ENCODE measurements at places on chromosomes 7 and 10.
A peak's percentile ranks its signal among the peaks of the same experiment; 100 is the strongest.

- peak; percentile 82 for DNase-seq
Measured at GRCh38 chr10:118698421-118698820, 56.3 kb downstream of the CACUL1 start.

DNA sequence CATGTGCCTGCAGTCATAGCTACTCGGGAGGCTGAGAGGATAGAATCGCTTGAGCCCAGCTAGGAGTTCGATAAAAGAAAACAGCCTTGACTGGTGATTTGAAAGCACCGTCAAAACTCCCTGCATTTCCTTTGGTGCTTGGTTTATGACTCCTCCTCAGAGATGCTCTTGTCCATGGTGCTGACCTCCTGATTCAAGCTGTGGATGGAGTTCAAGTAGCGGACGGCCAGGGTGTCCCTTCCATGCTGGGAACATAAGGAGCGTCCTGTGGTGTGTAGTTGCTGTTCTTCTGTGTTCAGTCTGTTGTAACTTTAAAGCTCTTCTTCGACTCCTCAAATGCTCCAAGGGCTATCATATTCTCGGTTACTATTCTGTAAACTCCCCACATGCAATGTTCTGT, 382.5 kb upstream of the KIAA1217 start:
- DNase-seq: no peak

DNA sequence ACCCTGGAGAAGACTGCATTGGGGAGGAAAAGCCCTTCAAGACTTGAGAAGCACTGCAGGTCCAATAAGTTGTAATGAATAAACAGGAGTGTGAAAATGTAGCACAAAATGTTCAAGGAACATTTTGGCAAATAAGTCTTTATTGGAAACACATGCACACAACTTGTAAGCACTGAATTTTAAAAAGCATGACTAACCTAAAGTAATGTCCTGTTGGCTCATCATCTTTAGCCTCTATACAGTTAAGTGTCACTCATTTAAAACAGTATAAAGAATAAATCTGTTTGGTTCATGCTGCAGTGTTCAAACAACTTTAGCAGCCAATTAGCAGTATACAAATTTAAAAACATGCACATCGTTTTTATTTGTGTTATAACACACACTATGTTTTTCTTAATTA, 108.6 kb downstream of the CDK6 start:
- no peak for DNase-seq

GRCh38 chr10:90816466-90816865, 41.4 kb downstream of the HTR7 start:
- DNase-seq: no peak

- no peak for DNase-seq
Measured at GRCh38 chr10:102650655-102651454, 6.6 kb downstream of the TRIM8 start.

GRCh38 chr7:1755783-1756625, 85.9 kb downstream of the ELFN1 start:
- DNase-seq: no peak

GRCh38 chr7:22184549-22185199, 172.3 kb downstream of the RAPGEF5 start:
- DNase-seq: no peak

- no peak for DNase-seq
Measured at GRCh38 chr7:41861642-41862041, 158.8 kb upstream of the INHBA start.

DNA sequence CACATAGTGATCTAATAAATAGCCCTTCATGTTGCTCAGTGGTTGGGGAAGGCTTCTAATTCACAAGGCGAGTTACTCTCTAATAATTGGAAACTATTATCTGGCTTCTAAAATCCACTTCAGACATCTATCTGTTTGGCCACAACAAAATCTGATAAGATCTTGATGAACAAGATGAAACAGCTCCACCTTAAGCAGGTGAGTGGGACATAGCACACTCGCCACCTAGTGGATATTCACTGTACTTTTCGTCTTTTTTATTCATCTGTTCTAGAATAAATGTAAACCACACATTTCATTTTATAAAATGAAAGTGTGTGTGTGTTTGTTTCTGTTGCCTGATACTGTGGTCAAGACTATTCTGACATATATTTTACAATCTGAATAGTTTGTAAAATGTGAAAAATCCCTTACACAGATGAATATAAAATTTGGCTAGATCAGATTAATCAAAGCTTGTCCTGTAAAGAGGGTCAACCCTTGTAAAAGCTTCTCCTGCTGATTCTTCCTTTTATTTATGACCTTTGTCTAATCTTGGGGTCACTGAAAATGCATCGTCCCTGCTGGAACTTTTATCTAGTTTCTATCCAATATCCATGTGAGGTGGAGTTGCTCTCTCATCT, 26.5 kb upstream of the CNTNAP2 start:
- DNase-seq: no peak

GRCh38 chr10:128040096-128040495, 86.1 kb downstream of the MKI67 start:
- DNase-seq: no peak

GRCh38 chr10:126476246-126476645, 88.0 kb upstream of the ADAM12 start:
- DNase-seq: no peak

- DNase-seq: no peak
Measured at GRCh38 chr7:132221356-132221755, 354.9 kb downstream of the PLXNA4 start.

GRCh38 chr7:97858221-97858620, 14.0 kb downstream of the ASNS start:
- no peak for DNase-seq

DNA sequence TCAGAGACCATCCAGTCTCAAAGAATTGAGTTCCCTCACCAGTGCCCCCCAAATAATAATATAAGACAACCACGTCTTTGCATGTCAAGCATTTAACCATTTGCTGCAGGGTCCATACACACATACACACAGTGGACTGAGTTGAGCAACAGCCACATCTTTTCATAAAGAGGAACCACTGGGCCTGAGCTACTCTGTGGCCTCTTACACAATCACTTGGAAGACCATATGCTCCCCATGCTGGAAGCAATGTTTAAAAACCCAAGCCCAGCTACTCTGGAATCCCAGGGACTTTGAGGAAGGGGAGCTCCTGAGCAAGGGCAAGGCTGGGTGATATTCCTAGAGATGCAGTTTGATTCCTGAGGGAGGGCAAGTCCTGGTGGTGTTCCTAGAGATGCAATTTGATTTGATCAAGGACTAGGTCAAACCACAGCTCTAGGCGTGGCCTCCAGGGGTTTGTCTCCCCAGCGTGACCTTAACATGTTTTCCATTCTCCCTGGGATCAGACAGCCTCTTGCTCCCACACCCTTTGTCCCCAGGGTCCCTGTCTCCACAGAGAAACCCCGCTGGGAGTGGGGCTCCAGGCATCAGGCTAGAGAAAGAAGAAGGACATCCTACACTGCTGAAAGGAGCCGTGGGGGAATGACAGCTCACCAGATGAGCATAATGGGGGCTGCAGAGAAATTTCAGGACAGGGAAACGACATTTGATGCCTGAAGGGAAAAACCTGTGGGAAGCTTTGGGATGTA, 376.2 kb upstream of the MGMT start:
- no peak for DNase-seq

DNA sequence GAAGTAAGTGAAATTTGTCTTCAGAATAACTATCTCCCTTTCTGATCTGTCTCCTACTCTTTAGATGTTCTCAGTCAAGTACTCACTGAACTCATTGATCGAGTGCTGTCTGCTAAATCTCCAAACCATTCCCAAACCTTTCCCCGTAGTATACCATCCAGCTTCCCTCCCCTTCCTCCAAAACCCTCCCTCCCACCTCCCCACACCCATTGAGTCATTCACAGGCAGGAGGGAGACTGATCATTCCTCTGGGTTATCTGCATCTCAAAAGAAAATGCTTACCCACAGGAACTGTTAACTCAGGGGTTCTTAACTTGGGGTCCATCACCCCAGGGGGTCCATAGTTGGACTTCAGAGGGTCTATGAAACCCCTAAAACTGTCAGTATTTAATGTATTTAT, 37.4 kb downstream of the GOT1 start:
- no peak for DNase-seq

- no peak for DNase-seq
Measured at GRCh38 chr7:89232-90019, 102.9 kb upstream of the FAM20C start.

DNA sequence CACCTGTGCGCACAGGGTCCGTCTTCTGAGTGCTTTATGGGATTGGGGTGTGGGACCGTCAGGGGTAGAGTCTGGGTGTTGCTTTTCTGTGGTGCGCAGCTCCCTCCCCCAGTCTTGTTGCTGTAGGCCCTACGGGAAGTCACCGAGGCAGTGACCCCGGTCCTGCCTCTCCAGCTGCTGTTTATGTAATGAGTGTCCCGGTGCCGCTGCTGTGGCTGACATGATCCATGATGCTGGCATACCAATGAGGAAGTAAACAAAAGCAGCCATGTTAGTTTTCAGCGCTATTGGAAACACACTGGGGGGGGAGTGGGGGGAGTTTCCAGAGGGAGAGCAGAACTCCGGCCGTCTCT, 1.1 kb downstream of the TRIM8 start:
- peak; percentile 22 for DNase-seq

GRCh38 chr10:29860166-29860565, 199.2 kb downstream of the JCAD start:
- no peak for DNase-seq

- DNase-seq: no peak
Measured at GRCh38 chr7:151847681-151848081, 29.2 kb downstream of the PRKAG2 start.

DNA sequence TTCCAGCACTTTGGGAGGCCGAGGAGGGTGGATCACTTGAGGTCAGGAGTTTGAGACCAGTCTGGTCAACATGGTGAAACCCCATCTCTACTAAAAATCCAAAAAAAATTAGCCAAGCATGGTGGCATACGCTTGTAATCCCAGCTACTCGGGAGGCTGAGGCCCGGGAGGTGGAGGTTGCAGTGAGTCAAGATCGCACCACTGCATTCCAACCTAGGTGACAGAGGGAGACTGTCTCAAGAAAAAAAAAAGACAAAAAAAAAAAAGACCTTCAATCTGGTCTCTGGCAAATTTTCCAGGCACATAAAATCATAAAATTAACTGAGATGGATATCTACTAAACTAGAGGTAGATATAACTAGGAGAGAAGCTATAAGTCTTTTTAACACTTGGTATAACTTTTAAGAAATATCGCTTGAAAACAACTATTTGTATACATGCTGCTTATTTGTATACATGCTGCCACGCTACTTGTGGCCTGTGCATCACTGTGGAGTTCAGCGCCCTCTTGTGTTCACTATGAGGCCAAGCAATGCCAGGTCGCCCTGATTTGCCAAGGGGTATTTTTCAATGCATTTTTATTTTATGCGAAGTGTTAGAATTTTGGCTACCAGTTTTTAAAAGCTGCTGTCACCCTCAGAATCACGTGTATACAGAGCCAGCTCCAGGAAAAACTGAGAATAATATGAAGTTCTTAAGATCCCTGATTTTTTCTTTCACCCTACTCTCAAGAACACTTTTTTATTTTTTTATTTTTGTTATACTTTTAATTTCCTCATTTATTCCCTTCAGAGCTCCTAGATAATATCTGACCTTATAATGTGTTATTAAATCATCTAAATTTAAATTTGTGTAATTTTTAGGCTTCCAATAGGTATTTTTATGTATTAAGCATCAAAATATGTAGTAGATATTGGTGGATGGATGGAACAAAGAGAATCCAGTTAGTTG, 26.7 kb downstream of the CYCS start:
- DNase-seq: peak; percentile 63

GRCh38 chr10:93126483-93127052, 52.9 kb downstream of the CYP26A1 start:
- DNase-seq: no peak

DNA sequence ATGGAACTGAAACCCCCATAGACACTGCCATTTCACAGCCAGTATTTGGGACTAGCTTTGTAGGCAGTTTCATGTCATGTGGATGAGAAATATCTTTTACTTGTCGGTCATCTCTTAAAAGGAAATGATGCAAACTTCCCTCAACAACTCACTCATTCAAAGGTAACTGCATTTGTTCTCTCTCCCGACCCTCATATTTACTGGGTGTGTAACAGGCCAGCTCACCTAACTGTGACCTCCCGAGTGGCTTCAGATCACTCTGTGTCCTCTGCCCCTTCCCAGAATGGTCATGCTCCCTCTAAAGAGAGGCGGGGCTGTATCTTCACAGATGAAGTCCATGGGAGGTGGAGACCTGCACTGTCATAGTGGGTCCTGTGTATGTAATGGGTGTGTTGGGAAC, 14.7 kb downstream of the LRRC18 start:
- DNase-seq: no peak

DNA sequence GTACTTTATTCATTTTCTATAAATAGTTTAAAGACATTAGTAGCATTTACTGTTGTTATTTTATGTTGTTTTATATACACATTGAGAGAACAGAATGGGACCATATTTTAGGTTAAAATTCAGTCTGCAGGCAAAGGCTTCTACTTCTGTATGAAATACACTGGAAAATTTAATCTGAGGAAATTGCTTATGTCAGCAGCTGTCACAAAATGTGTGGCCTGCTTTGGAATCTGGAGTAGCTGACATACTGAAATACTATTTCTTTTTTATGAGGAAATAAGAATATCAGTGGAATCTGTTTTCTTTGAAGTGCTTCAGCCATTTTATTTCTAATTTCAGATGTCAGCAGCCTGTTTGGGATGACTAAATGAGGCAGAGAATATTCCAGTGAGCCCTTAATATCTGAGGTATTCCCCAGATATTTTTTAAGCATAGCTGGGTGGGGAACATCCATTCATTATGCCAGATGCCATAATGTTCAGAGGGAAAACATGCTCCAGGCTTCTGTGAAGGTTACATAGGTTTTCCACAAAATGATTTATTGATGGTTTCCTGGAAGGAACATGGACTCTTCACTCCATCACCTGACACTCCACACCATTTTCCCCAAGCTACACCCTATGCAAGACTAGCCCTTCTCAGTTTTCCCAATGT, 267.1 kb downstream of the ARL4A start:
- DNase-seq: no peak

DNA sequence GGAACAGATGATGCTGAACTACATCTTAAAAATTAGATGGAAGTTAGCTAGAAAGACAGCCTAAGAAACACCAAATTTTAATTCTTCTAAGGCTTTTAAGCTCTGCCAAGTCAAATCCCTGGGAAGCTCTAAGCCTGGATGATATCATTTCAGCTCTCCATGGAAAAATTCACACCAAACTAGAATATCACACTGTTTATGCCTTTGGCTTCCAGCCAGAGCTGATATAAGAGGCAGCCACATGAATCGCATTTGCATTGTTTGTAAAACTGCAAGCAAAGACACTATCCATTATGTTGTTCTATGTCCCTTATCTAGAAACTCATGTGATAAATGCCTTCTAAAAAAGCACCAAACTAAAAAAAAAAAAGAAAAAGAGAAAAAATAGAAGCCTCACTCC, 430.4 kb downstream of the GRID1 start:
- DNase-seq: no peak

DNA sequence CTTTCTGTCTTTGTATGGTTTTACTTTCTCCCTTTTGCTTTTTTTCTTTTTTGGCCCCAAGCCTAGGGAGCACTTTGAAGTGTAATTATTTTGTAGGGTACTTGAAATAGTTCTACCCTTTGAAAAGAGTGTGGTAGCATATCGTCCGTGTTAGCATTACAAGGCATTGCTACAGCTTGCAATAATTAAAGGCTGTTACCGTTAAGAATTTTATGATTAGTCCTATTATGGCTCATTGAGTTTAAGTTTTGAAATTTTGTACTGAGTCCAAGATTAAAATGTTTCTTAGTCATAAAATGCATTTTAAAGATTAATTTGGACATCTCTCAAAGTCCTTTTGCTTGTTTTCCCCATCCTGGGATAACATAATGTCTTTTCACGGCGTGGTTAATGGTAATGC, 490.0 kb upstream of the LRRN3 start:
- no peak for DNase-seq

GRCh38 chr10:59770689-59771088, 17.4 kb upstream of the MRLN start:
- no peak for DNase-seq

- no peak for DNase-seq
Measured at GRCh38 chr7:133937786-133938185, 189.4 kb upstream of the LRGUK start.
